H9 (cell line): ENCODE measurements at places on chromosomes 6 and 20. TPM values are rescaled to one million over a fixed set of nuclear protein-coding genes. Genes with fewer than 3 reads are reported as not detected.

GRCh38 chr6:37168811-37169495 is 999 bp upstream of the PIM1 start:
- DNase-seq: no peak

GRCh38 chr6:17448165-17448564 is 54.8 kb downstream of the CAP2 start:
- DNase-seq: no peak

GRCh38 chr6:118808793-118809638 is 84.9 kb upstream of the ASF1A start:
- DNase-seq: no peak

Gene FOXC1
- 0.04 TPM in 1 of 2 replicates, not detected in the other for total RNA-seq

DNA sequence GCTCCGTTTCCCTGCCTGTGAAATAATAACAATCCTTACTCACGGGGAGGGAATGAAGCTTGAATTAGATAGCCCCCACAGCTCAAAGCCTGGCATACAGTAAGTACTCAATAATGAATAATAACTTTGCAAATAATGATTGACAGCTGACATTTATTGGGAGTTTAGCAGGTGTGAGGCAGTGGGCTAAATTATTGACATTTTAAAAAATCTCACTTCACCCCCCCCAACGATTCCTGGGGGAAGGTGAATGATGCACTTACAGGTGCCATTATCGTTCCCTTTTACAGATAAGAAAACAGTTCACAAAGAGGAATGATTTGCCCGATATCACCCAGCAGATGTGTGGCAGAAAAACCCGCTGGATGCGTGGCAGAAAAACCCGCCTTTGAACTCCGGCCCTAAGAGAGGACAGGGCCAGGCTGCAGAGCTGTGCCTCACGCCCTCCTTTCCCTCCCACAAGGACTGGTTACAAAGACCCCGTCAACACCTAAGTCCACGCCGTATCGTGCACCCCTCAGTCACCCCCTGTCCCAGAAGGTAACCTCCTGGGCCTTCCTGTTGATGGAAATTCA is 114.2 kb upstream of the PTPN1 start:
- DNase-seq: no peak

DNA sequence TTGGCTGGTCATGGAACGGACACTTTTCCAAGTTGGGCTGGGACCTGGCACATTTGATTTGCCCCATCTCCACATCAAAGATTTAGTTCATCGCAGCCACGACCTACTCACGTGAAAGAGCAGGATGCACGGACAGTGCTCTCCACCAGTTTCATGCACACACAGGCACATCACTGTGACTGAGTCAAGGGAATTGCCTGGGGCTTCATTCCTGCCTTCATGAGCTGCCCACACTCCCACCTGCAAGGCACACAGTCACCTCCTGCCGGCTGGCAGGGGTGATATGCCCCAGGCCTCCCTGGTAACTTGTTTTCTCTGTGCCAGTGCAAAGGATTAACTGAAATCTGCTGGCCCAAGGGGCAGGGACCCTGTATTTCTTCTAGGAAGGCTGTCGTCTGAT is 23.3 kb upstream of the CST1 start:
- no peak for DNase-seq

- peak; percentile 34 for DNase-seq
These were observed 53.6 kb upstream of the BHLHE23 start for GRCh38 chr20:63060057-63060991.

- DNase-seq: no peak
These were observed 12.0 kb downstream of the PTPN1 start for GRCh38 chr20:50522053-50522674.

- DNase-seq: peak; percentile 90
These were observed 45.9 kb downstream of the FGD2 start for GRCh38 chr6:37051138-37052026.

Gene NKAIN2
- total RNA-seq: 0.17 and 0.29 TPM in 2 replicates

DNA sequence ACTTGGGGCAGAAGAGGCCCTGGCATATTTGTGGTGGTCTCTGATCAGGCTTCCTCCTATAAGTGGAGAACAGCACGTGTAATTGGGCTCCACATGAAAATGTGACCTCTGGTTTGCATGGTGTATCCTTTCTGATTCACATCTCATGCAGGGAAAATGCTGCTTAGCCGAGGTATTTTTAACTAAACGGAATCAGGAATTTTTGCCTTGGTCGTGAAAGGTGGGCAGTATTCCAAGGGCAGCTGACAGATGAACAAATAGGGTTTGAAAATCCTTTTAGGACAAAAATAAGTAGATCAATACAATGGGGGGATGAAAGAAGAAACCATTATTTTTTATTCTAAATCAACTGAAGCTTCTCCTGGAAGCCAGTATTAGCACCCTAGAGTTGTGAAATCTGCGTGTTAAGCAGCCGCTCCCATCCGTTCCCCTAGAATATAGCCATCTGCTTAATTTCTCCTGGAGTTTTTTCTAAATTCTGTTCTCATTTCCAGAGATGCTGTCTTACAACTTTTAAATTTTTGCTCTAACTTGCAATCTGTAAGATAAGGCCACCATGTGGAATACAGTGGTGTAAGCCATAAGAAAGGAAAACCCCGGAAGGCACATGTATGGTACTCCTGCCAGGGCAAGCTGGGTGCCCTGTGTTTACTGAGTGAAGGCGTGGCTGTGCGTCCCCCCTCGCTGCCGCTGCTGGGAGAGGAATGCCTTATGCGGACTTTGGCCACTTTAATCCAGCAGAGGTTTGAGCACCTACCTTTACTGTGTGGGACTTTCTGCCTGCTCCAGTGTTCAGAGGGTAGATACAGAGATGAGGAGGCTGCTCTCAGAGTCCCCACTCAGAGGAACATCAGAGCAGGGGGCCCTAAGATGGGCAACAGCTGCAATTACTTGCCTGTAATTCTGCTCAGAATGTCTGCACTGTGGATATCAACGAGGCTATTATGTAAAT is 52.4 kb downstream of the SYNJ2 start:
- DNase-seq: no peak

DNA sequence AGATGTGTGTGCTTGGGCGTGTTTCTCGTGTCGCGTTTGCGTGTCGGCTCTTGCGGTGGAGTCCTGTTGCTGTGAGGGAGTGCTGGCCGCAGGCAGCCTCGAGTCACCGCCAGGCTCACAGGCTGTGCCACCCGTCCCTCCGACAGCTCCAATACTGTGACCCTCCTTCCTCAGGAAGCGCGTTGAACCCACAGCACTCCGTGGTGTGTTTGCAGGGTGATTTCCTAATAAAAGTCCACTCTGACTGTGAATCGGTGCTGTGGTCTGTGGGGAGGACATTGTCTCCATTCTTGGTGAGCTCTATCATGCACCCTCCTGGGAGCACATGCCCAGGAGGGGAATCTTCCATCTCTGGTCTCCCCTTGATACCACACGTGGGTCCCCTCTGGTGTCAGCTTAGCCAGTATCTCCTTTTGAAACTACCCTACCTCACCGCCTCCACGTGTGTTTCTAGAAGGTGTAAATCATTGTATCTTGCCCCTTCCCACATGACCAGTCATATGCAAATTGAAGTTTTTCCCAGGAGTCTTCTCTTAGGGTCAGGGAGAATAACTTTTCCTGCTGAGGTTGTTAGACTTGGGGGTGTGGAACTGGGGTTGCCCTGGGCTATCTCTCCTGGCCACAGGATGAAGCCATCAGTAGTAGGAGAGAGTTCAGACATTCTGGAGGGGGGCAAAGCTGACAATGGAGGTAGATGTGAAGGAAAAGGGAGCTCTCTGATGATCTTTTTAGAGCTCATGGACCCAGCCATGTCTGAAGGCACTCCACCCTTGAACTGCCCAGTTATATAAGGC is 13.3 kb upstream of the PCMTD2 start:
- no peak for DNase-seq

DNA sequence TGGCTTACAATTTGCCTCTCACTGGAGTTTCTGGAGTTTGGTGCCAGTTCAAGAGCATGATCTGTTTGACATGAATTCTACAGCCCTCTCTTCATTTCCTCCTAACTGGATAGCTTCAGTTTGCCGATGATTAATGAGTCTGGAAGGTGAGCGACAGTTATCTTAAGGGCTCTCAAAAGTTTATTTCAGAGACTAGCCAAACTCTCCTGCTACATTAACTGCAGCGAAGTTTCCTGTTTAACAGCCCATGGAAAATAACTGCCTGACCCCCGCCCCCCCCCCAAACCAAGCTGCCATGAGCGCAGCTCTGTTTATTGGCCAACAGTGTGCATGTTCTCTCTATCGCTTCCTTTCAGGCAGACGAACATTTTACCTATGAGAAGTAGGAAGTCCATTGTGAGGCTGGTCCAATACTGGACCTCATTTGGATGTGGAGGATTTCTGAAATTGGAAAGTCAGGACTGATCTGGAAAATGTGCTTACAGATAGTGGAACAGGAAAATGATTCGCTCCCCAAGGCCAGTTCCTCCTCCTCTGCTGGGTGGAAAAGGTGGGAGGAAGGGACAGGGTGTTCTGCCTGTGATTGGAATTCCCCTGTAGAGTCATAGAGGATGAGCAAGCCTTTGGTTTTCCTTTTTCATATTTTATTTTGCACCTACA is 522.2 kb upstream of the JAG1 start:
- DNase-seq: no peak

- DNase-seq: no peak
These were observed 215.0 kb downstream of the SYNDIG1 start for GRCh38 chr20:24684421-24684871.

DNA sequence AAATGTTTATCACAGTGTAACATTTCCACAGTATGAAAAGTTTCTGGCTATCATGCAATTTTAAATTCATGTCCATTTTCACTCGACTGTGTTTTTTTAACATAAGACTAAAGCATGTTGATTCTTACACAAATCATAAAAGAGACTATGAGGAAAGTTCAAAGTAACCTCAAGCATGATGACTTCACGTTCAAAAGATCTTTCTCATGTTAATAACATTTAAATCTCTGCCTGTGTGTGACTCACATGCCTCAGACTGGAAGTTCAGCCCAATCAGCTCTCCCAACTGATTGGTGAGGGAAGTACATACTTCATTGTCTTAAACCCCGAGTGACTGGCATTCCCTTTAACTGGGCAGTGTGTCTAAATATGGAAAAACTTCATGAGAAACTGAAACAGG is 37.4 kb downstream of the ATXN1 start:
- peak; percentile 58 for DNase-seq

DNA sequence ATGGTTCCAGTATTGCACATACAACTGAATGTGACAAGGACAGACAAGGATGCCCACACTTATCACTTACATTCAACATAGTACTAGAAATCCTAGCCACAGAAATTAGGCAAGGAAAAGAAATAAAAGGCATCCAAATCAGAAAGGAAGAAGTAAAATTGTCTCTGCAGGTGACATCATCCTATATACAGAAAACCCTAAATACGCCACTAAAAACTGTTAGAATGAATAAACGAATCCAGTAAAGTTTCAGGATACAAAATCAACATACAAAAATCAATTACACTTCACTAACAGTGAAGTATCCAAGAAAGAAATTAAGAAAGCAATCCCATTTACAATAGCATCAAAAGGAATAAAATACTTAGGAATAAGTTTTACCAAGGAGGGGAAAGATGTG is 66.1 kb downstream of the FAM217A start:
- no peak for DNase-seq

DNA sequence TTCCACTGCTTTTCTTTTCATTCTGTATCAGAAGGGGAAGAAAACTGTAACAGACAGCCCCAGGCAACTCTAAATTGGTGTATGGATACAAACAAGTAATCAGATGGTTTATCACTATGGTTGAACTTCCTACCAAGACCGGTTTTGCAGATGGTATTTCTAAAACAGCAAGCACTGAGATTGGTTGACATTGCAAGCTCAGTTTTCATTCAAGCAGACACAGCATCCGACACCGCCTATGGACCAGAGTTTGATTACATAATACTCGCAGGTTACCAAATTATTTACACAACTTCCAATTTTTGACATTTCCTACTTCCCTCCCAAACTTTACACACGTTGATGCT is 209.9 kb downstream of the ALDH8A1 start:
- no peak for DNase-seq

Gene EYA2
- 0.68 and 0.74 TPM in 2 replicates for total RNA-seq

- no peak for DNase-seq
These were observed 69.5 kb downstream of the LCA5 start for GRCh38 chr6:79467716-79468115.

DNA sequence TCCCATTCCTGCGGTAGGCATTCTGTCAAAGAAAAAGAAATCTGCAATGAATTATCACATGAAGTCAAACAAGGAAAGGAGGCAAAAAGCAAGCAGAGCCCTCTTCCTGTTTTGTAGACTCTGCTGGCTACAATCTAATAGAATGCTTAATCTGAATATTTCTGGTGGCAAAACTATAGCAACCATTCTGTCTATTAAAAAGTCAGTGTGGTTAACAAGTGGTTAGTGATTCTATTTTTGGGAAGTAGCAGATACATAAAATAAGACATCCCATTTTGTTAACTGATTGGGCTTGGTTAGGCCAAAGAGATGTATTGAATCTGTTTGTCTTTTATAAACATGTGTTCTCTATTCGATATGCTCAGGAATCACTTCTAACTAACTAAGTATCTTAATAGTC is 442.3 kb downstream of the CDC5L start:
- DNase-seq: no peak

- no peak for DNase-seq
These were observed 18.5 kb downstream of the SLC22A2 start for GRCh38 chr6:160239929-160240690.

Gene XKR7
- total RNA-seq: 1.3 and 1.5 TPM in 2 replicates

- no peak for DNase-seq
These were observed 712 bp downstream of the RXRB start for GRCh38 chr6:33199687-33200218.

DNA sequence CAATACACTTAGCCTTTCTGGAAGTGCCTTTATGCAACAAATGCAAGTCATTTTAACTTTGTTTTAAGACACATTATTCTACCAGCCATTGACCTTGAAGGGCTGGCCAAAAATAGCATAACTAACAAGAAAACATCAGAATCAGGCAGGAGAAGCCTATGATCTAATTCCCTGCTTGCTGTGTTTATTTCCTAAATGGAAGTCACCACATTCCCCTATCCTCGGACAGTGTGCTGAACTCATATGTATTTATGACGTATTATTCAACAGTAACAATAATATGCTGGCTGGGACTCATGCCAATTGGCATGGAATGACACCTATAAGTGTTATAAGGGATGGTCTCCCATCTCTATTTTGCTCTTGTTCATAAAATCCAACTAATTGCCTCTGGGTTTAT is 140.7 kb downstream of the MAP3K7 start:
- no peak for DNase-seq

DNA sequence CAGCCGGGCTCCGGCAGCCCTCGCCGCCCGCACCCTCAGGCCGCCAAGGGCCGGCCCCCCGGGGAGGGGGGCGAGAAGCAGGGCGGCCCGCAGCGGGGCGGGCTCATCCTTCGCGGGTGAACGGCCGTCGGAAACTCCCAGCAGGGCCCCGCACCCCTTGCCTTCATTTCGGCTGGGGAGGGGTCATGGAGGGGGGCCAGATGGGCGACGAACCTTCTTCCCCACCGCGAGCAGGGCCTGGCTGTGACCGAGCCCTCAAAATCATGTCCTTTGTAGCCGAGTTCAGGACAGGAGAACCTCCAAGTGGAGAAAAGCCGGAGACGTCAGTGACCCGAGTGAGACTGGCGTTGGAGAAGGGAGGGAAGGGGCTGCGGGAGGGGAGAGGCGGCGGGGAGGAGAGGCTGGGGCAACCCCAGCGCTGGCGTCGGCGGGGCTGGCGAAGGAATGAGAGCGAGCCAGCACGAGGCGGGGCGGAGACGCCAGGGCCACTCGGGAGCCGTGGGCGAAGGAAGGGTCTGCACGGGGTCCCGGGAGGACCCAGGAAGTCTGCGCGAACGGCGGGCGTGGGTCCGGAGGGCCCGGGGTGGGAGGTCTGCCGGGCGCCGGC is 571 bp upstream of the FOXC1 start:
- no peak for DNase-seq
